Pons (tissue), 1 donor: ENCODE measurements at places on chromosomes 6 and 20.

GRCh38 chr6:133892813-133893691 is 4.1 kb downstream of the TCF21 start:
- no peak for DNase-seq

DNA sequence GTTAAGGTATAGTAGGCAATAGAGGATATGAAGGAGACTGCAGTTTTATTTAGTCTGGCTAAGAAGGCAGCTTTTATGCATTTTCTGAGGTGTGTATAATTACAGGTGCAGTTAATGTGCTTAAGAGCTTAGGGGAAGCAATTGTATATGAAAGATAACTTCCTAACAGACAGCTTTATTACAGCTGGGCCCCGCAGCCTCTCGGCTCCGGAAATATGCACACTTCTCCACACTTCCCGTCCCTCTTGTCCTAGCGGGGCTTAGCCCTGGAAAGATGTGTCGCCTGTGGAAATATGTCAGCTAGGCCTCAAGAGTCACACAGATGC is 178.4 kb upstream of the ARID1B start:
- no peak for DNase-seq

DNA sequence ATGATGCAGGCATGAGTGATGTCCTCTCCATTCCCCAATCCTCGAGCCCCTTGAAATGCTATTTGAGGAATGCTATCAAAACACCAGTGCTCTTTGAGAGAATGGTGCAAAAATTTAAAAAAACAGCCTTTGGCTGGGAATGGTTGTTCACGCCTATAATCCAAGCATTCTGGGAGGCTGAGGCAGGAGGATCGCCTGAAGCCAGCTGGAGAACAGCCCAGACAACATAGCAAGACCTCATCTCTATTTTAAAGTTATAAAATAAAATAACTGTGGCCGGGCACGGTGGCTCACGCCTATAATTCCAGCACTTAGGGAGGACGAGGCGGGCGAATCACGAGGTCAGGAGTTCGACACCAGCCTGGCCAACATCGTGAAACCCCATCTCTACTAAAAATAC is 4.2 kb upstream of the VARS1 start:
- DNase-seq: no peak

- DNase-seq: no peak
These were observed 132.1 kb upstream of the KCNG1 start for GRCh38 chr20:51154708-51155690.

GRCh38 chr20:47857187-47857568 is 71.9 kb upstream of the SULF2 start:
- no peak for DNase-seq

DNA sequence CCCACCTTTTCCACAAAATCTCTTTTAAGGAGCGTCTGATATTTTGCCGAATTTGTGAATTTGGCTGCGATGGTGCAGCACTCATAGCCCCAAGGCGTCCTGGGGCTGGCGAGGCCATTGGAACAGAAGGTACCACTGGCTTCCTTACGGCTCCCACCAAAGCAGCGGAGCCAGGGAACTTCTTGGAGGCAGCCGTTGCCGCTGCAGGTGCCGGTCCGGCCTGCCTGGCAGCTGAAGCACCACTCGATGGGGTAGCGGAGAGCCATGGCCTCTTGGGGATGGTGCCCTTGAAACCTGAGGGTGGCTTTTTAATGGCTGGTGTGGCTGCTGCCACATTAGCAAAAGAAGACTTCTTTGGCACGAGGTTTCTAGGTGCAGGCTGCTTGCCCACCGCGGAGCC is 29.8 kb downstream of the DIDO1 start:
- no peak for DNase-seq

GRCh38 chr6:129774697-129775447 is 64.9 kb upstream of the ARHGAP18 start:
- DNase-seq: peak; percentile 87

- no peak for DNase-seq
These were observed 275.5 kb downstream of the PTPRK start for GRCh38 chr6:128244751-128245405.

GRCh38 chr20:44956410-44956809 is 3.8 kb downstream of the TOMM34 start:
- DNase-seq: no peak

DNA sequence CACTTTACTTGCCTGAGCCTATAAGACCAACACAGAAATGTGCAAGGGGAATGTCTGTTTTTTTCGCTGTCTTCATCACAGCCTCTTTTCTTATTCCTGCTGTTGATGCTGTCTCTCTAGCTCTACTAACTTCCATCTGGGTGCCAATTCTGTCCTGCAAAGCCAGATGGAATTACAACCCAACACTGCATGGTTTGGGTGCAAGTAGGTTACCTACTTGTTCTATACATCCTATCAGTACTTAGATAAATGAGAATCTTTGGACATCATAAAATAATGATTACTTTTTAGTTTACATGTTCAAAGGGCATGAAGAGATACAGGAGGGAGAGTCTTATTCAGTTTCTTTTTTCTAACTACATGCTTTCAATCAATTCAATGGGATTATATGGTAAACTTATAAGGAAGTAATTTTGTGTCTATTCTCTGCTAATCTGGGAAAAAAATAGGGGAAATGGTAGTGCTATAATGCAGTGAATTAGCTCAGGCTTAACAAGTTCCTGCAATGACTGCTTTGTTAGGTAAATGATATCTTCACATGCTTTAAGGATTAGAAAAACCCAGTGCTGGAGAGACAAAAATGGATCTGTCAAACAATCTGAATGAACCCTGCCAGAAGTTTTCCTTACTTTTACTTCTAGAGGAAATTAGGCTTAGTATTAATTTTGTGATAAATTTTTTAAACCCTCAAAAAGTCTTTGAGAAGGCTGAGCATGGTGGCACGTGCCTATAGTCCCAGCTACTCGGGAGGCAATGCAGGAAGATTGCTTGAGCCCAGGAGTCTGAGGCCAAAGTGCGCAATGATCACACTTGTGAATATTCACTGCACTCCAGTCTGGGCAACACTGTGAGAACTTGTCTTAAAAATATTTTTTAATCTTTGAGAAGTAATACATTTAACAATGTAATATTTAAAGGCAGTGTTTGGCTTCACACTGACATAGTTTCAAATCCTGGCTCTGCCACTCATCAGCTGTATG is 86.5 kb upstream of the E2F3 start:
- no peak for DNase-seq

GRCh38 chr6:35294308-35294945 is 3.2 kb upstream of the DEF6 start:
- DNase-seq: no peak

DNA sequence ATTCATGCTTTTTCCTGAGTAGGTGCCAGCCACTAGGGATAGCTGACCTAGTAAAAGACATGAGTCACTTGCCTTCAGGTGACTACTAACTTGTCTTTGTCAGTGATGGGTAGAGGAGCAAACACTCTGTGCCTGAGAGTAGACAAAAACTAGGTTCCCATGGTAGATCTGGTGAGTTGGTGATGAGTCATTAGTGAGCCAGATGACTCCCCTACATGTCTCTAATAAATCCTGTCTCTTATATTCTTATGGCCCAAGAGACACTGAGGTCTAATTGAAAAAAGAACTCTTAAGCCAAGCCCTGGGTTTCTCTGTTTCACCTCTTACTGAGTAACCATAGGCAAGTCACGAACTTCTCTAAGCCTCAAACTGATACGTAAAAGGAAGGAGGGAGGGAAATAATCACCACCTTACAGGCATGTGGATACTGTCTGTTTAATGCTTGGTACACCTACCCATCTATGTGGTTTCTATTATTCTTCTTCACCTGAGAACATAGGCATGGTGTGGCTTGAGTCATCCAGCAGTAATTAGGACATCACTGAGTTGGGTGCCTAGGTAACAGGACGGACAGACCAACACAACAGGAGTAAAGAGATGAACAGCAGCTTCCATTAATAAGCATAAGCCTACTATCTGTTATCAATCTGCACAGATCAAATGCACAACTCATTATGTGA is 20.3 kb downstream of the TTPAL start:
- no peak for DNase-seq

GRCh38 chr6:149273318-149273717 is 44.2 kb upstream of the TAB2 start:
- peak; percentile 77 for DNase-seq

DNA sequence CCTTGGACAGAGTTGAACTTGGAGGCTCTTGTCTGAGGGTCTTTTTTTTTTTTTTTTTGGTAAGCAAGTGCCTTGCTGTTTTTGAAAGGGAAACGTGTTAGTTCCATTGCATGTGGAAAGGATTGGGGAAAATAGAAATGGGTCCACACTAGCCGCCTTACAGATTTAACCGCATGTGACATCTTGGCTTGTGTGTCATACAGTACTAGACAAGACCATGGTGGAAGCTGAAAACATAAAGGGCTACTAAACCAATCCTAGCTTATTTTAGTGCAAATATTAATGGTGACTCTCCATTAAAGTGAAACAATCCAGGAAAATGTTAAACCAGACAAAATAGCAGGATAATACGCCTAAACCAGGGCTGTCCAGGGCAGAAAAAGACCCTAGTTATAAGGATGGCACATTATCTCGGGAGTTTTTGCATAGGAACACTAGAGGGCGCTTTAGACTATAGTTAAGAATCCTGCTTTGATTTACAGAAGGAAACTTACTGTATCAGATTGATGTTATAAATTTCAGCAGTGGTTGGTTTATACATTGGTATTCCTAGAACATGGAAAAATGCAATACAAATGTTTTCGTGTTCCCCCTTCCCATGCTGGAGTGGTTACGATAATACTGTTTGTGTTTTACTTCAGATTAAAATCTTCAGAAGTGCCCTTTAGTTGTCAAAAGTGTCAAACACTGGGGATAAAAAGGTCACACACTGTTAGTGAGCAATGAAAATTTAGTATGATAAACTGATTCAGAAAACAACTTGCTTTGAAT is 59.8 kb upstream of the DEK start:
- DNase-seq: peak; percentile 67

GRCh38 chr6:168506460-168506859 is 65.5 kb downstream of the SMOC2 start:
- no peak for DNase-seq

- no peak for DNase-seq
These were observed 8.7 kb upstream of the MYBL2 start for GRCh38 chr20:43658069-43658722.

- DNase-seq: no peak
These were observed 95.0 kb downstream of the TOX2 start for GRCh38 chr20:44009679-44009992.

DNA sequence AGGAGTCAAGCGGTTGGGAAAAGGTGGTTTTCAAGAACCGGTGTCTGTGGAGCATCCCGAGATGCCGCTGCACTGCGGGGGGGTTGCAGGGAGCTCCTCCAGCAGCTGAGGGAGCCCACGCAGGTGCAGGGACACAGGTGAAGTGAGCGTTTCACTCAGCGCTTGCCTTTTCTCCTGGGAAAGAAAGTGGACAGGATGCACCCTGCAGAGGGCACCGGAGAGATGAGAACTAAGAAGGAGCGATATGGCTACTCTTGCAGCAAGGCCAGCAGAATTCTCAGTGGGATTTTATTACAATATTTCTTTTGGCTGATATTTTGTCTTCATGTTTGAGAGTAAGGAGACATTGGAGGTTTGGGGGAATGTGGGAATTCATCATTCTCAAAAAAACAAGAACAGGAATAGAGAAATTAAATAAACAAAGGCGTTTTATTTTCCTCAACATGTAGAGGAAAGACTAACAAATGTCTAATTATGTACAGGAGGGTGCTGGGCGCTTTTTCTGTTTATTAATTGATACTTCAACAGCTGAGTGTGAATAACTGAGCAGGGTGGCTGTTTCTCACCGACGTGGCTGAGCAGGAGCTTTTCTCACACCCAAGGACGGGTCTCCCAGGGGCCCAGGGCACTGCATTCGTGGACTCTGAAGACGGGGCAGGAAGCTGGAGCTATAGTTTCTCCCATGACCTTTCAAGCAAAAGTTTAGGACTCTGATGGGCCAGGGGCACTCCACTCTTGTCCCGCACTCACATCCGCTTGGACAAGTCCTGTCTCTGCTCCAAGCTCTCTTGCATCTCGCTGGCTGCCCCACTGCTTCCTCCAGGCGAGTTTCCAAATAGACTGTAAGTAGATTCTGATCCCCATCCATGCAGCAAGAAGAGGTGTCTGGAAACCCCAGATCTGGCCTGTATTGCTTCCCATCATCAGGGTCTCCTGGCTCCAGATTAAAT is 176.1 kb downstream of the SMOC2 start:
- DNase-seq: peak; percentile 60

- no peak for DNase-seq
These were observed 8.2 kb downstream of the FAM135A start for GRCh38 chr6:70421509-70421908.

DNA sequence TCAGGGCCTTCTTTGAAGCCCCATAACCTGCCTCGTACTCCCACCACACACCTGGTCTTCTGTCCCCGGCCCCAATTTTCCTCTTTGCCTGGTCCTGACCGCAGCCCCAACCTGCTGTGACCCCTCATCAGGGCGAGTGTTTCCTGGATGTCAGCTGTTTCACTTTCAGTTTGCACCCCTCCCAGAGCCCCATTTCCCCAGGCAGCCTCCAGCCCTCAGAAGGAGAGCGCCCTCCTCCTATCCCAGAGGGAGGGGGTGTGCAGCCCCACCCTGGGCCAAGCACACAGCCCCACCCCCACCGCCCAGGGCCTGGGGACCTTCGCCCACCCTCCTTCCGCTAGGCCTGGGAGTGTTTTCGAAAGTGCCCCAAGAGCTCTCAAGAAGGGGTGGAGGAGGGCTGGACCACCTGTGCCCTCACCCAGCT is 1.5 kb downstream of the BAK1 start:
- no peak for DNase-seq

- DNase-seq: no peak
These were observed 74.9 kb upstream of the TOX2 start for GRCh38 chr20:43839793-43840199.

GRCh38 chr6:56482525-56482924 is 160.2 kb downstream of the DST start:
- DNase-seq: no peak

DNA sequence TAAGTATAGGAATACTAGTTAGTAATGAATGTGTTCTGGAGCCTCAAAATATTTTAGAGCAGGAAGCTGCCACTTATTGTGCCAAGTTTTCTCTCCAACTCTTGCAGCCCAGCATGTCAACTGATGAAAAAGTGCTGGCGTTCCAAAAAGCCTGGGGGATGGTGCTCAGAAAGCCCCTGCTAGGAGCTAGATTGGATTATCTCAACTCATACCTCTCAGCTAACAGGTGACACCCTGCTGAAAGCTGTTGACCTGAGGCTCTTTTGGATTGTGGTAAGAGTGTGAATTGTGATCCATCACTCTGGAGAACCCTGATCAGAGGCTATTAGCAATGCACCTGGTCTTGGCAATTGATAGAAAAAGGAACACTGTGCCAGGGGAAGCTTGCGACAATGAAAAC is 580.4 kb downstream of the EYS start:
- no peak for DNase-seq

DNA sequence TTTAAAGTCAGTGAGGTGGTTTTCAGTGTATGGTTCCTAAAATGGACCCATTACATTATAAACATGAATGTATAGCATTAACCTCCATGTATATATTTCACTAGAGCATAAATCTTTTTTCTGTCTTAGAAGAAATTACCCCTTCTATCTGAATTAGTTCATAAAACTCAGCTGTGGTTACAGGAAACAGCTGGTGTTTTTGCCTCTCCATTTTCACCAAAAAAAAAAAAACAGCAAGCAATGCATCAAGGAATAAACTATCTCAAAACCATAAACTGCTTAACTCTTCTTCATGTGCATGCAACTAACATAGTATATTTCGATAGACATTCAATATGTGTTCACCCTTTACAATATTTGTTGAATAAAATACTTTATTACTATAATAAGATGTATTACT is 40.2 kb downstream of the MOXD1 start:
- DNase-seq: no peak
